Activated gamma-delta T cell treated with anti-CD3 and anti-CD28 coated beads, Interleukin-2, amount 50 U/mL, for 16 hours (primary cell): ENCODE measurements at places on chromosomes 5 and 9.

DNA sequence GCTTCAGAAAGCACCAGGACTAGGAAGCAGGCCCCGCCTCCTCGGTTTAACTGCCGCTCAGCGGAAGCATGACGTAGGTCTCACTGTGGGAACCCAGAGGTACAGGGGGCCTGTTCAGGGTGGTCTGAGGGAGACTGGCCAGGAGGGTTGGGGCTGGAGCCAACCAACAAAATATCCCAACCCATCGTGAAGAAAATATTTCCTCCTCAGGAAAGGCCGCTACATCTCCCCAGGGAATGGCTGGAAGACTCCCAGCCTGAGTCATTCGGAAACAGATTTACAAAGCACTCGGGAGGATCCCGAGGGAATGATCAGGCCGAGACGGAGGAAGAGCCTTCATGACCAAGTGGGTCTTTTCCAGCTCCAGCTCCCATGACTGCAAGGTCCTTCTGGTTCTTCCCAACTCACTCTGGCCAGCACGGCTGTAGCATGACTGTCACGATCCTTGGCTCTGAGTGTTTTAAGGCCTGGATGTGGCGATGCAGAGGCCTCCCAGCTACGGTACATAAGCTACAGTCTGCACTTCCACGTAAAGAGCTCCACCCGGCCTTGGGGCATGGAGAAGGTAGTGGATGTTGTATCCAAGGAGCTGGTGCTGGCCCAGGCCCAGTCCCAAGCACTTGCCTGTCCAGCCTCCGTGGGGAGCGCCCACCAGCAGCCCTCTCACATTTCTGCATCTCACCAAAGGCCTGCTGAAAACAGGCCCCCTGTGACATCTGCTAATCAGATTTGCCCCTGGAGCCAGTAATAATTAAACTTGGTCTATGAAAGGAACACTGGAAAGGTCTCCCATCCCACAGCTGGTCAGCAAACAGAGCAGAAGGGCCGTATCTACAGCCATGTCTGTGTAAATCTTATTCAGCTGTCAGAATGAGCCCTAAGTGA is 100.6 kb downstream of the LHFPL2 start:
- no peak for DNase-seq

- DNase-seq = no peak
Measured at GRCh38 chr5:100890461-100891008, 12.5 kb downstream of the ST8SIA4 start.

GRCh38 chr5:52139888-52140615 is 647.7 kb upstream of the ITGA1 start:
- no peak for DNase-seq

GRCh38 chr5:57738301-57738700 is 255.7 kb upstream of the ACTBL2 start:
- no peak for DNase-seq

DNA sequence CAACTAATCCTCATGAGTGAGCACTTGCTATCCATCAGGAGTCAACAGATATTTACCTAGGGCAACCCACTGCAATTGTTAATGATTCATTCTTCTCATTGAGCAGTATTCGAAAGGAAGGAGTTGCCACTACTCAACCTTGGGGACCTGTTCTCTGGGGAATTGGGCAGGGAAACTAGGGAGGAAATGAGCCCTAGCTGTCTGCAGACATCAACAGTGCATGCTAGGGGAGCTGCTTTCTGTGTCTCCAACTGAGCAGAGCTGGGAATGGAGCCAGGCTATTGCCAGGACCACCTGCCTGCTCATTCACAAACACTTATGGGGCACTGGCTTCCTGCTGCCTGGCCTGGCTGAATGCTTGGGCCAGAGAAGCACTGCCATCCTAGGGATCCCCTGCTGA is 183.4 kb downstream of the TMEM38B start:
- no peak for DNase-seq

DNA sequence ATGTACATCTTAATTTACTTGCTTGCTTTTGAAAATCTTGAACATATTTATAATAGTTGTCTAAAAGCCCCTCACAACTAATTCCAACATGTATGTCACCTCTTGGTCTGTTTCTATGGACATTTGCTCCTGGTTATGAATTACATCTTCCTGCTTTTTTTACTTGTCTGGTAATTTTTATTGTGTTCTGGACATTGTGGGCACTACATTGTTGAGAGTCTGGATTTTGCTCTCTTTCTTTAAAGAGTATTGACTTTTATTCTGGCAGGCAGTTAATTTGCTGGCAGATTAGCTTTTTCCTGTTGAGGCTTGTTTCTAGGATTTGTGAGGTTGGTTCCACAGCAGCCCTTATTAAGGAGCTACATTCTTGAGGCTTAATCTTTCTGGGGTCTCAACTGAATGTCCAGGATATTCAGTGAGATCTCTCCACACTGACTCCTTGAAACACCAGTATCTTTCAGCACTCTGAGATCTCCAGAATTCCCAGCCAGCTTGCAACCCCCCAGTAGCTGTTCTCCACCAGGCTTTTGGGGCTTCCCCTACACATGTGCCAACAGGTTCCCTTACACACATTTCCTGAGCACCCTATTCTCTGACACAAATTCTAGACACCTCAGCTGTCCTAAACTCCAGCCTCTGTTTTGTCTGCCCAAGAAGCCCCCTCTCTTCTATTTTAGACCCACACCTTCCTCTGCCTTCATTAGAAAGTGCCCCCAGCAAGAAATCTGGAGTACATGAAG is 27.4 kb downstream of the KIAA1191 start:
- DNase-seq = no peak

- no peak for DNase-seq
Measured at GRCh38 chr5:30368064-30368463, 825.4 kb upstream of the CDH6 start.

DNA sequence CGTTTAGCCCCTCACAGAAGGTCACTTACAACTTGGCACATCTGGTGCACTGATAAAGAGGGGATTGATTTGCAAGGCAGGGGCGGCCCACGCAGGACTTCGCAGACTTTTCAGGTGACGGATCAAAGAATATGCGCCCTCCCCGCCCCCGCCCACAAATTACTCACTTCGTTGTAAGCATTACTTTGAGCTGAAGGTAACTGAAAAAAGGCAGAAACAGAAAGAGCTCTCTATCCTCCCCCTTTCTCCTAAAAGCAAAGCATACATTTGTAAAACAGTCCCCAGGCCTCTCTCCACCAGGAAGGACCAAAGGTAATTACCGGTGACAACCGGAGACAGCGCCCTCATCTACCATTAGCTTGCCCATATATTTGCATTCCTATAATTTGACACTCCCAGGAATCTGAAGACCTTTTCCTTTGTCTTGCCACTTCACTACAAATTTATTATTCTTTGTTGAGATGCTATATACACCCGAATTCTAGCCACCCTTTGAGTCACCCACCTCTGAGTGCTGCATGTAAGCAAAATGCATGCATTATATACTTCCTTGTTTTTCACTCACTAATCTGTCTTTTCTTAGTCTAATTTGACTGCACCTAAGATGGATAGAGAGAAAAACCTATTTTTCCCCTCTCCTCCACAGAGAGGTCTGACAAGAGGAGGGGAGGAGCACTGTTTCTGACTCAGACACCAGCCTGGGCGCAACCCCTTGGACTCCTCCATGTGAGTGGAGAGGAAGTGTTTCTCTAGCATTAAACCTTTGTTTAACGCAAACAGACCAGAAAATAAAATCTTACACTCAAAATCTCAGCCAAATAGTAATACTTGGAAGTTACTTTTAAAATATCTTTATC is 74.7 kb upstream of the SPIN1 start:
- no peak for DNase-seq

- no peak for DNase-seq
Measured at GRCh38 chr9:134431095-134431494, 104.8 kb downstream of the RXRA start.

DNA sequence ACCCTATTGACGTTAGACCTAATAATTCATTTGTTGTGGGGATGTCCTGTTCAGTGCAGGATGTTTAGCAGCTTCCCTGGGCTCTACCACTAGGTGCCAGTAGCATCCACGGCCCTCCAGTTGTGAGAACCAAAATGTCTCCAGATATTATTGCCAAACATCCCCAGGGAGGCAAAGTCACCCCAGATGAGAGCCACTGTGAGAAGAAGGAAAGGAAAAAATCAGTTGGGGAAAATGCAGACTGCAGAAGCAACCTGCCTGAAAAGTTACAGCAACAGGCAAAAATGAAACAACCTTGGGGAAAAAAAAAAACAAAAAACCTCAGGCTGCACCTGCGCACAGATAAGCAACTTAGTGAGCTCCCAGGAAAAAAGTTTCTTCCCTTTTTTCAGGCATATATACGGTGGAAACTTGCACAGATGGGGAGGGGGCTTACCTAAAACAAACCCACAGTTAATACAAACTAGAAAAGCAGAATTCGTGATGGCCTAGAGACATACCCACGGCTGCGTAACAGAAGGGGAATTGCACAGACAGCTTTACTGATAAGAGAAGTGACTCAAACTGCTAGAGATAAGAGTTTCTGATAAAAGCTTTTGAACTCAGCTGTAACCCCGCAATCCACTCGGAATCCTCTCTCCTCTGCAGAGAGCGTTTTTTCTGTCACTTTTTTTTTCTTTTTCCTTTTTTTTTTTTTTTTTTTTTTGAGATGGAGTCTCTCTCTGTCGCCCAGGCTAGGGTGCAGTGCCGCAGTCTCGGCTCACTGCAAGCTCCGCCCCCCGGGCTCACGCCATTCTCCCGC is 29.8 kb upstream of the FBP1 start:
- DNase-seq = peak; percentile 9

DNA sequence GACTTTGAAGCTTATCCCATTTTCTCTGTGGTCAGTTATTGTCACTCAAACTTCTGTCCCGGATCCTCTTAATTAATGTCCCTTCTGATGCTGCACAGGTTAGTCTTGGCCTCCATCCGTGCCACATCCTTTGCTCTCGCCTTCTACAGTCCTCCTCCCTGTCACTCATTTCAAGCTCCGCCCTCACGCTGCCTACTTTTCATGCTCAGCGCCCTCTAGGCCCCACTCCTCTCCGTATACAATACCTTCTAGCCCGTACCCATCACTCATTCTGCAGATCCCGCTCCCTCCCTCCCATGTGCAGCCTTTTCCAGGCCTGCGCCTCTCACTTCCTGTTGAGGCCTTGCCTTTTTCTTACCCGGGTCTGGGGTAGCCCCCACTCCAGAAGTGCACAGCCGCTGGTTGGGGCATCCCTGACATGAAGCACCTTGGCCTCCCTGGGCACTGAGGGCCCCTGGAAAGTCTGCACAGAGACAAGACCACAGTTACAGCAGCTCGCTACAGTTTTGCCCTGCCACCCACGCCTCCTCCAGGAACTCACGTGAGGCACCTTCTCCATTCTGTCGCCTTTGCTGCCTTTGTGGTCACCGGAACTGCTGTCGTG is 88.5 kb upstream of the SLC25A48 start:
- no peak for DNase-seq

DNA sequence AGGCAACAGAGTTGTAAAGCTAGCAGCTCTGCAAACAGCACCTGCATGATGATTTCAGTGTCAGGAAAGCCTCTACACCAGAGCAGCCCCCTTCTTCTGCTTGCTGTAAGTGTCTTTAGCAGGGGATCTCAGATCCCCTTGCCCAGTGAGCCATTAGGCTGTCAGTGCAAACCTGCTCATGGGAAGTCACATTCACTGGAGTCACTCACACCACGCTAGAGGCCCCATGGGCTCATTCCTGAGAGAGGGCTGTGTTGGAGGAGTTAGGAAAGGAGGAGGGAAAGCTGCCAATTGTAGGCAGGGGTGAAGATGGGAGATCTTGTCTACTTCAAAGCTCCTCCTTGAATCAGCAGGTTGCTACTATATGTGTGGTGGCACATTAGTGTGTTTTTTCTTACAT is 275.2 kb downstream of the SMARCA2 start:
- DNase-seq = no peak

- DNase-seq = no peak
Measured at GRCh38 chr9:13919401-13919800, 394.5 kb downstream of the NFIB start.

- no peak for DNase-seq
Measured at GRCh38 chr5:74286734-74287695, 353.5 kb downstream of the ENC1 start.

DNA sequence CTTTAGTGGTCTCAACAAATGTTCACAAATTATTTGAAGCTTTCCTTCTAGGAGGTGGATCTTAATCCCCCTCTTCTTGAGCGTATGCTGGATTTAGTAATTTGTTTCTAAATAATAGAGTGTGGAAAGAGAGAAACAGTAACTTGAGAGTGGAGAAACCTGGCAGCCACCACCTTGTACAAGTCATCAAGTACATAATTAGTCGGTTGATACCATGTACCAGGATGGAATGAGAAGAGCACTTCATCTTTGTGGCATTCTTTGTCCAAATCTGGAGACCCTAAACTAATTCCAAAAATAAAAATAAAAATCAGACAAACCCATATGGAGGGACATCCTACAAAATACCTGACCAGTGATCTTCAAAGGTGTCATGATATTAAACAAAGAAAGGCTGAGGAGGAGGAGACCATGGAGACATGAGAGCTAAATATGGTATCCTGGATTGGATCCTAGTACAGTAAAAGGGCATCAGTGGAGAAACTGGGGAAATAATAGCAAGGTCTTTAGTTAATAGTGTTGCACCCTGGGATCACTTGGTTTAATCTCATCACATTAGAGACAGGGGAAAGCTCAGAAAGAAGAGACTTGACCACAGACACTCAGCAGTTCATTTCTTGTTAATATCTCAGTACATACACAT is 147.9 kb downstream of the ASTN2 start:
- no peak for DNase-seq

GRCh38 chr5:127092690-127093089 is 19.4 kb upstream of the C5orf63 start:
- no peak for DNase-seq

GRCh38 chr5:131209506-131210150 is 38.9 kb downstream of the LYRM7 start:
- DNase-seq = peak; percentile 39

DNA sequence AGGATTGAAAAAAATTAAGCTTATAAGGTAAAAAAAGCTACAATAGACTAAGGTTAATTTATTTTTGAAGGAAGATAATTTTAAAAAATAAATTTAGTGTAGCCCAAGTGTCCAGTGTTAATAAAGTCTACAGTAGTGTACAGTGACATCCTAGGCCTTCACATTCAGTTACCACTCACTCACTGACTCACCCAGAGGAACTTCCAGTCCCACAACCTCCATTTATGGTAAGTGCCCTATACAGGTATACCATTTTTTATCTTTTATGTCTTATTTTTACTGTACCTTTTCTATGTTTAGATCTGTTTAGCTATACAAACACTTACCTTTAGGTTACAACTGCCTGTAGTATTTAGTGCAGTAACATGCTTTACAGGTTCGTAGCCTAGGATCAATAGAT is 79.8 kb upstream of the ZNF462 start:
- no peak for DNase-seq

- DNase-seq = no peak
Measured at GRCh38 chr9:68672215-68672614, 32.8 kb upstream of the PIP5K1B start.

GRCh38 chr9:89417832-89418473 is 80.0 kb downstream of the SEMA4D start:
- no peak for DNase-seq

- no peak for DNase-seq
Measured at GRCh38 chr9:35112257-35113020, 3.2 kb downstream of the ATOSB start.

GRCh38 chr9:70935856-70936255 is 185.6 kb downstream of the TRPM3 start:
- DNase-seq = no peak

GRCh38 chr5:145341842-145342241 is 493.3 kb downstream of the PRELID2 start:
- no peak for DNase-seq

- DNase-seq = peak; percentile 48
Measured at GRCh38 chr5:151086905-151087360, 6.1 kb upstream of the TNIP1 start.

GRCh38 chr9:81717061-81717746 is 27.9 kb upstream of the TLE1 start:
- no peak for DNase-seq

- DNase-seq = no peak
Measured at GRCh38 chr9:112554516-112554915, 67.9 kb downstream of the KIAA1958 start.
